ENCODE measurements at places on chromosomes 6 and 20.

DNA sequence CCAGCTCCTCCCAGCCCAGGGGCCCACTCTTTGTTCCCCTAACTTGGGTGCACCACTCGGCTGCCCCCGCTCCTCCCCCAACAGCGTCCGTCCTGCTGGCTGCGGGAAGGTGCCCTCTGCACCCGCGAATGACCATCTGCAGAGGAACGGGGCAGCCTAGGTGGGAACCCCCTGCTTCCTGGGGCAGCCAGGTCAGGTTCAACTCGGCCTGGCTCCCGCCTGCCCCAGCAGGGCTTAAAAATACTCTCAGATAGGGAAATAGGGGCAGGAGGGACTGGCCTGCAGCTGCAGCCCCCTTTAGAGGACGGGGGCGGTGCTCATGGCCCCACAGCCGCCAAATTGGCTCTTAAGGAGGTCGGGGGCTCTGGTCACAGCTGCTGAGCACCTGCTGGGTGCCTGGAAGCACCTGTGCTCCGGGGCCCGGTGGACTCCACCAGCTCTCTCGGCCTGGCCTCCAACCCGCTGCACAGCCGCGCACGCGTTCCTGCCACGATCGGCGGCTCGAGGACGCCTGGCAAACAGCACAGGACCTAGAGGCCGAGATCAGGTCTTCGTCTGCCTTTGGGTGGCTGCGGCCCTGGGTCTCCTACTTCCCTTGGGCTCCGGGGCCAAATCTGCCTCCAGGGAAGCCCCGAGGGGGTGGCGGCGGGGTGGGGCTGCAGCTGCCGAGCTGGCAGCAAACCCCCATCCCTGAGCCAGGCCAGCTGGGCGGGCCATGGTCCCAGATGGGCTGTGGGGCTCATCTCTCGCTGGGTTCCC, 700 bp upstream of the LAMA5 start:
- DNase-seq, result no peak

DNA sequence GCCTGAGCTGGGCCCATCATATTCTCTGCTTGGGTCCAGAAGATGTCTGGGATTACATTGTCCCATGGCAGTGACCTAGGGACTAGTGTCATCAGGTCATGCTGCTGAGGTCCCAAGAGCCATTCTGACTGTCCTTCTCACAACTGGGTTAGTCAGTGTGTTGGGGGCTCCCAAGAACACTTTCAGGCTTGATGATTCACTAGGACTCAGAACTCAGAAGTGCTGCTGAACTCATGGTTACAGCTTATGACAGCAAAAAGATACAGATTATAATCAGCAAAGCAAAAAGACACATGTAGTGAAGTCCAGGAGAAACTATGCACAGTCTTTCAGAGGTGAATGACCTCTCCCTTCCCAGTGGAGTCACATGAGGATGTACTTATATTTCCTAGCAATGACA, 107.8 kb downstream of the SYNE1 start:
- DNase-seq, result no peak

- no peak for DNase-seq
Observed at GRCh38 chr20:44125332-44126127, 61.5 kb downstream of the JPH2 start.

- no peak for DNase-seq
Observed at GRCh38 chr20:41872930-41873329, 254.8 kb upstream of the CHD6 start.

- DNase-seq, result no peak
Observed at GRCh38 chr6:135128268-135128914, 52.7 kb upstream of the MYB start.

DNA sequence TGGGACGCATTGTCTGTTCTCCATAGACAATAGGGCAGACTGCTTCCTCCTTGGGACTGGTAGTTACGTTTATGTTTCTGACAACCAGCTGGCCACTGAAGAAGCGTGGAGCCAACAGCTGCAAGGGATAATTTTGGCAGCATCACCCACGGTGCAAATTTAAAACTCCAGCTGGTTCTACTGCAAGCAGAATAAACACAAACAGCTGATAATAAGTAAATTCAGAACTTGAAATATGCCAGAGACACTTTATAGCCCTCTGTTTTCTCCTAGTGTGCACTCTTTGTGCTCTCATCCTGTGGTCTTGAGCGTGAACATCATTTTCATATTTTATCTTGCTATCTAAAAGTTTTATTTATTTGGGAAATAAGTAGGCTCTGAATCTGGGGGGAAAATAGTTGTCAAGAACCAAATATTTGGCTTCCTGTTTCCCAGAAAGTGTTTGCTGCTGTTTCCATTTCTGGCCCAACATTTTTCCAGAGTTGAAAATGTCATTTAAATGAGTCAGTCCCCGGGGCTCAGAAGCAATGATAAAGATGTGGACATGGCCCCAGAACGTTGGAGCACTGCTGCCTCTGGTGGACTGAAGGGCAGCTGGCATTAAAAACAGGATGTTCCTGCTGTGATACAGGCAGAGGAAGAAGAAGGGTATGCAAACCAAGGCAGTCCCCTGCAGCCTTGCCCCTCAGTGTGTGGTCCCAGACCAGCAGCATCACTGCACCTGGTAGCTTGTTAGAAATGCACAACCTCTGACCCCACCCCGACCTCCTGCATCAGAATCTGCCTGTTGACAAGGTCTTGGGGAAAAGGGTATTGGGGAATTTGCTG, 12.5 kb upstream of the THBD start:
- DNase-seq, result no peak

GRCh38 chr20:40892642-40893041, 136.0 kb upstream of the TOP1 start:
- no peak for DNase-seq

DNA sequence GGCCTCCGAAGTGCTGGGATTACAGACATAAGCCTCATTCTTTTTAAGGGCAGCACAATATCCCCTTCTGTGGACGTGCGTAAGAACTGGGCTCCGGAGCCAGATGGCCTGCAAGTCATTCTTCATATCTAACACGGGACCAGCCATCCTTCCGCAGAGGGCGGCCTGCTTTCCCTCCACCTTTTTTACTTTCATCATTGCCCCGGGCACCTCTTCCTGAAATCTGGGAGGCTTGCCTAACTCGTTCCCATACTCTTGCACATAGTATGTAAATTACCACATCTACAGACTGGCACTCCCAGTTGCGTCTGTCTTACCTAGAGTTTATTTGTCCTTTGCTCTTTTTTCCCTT, 29.9 kb upstream of the SLC23A2 start:
- DNase-seq, result no peak

Data from thoracic aorta (tissue), 2 donors.